ENCODE measurements at places on chromosomes 1 and 21.

- no peak overlapping the region for H3K4me3 ChIP-seq
- no peaks in the 10 kb centered on the region for H3K27me3 ChIP-seq
- no peak overlapping the region for H3K27ac ChIP-seq
- no peaks in the 10 kb centered on the region for H3K4me1 ChIP-seq
- H3K36me3 ChIP-seq, result peaks cover 27% of the 10 kb centered on the region
- no peak for DNase-seq
Measured at GRCh38 chr21:28922368-28922767, 70.3 kb downstream of the LTN1 start.

- DNase-seq, result no peak
- H3K4me3 ChIP-seq, result no peak overlapping the region
- no peaks in the 10 kb centered on the region for H3K27me3 ChIP-seq
- peak overlapping the region; percentile 10 for H3K27ac ChIP-seq
- H3K36me3 ChIP-seq, result peaks cover 10% of the 10 kb centered on the region
Measured at GRCh38 chr1:43868741-43869067, 64.9 kb upstream of the ARTN start.

- H3K36me3 ChIP-seq, result peaks cover 30% of the 10 kb centered on the region
- H3K4me3 ChIP-seq, result no peak overlapping the region
- no peak for DNase-seq
- H3K4me1 ChIP-seq, result peaks cover 9% of the 10 kb centered on the region
Measured at GRCh38 chr21:45202344-45202743, 85.4 kb downstream of the POFUT2 start.

GRCh38 chr1:180192172-180192571 lies 37.5 kb downstream of the QSOX1 start:
- peak overlapping the region; percentile 40 for H3K27ac ChIP-seq
- no peak overlapping the region for H3K4me3 ChIP-seq
- H3K4me1 ChIP-seq, result peaks cover 11% of the 10 kb centered on the region
- no peak for DNase-seq

DNA sequence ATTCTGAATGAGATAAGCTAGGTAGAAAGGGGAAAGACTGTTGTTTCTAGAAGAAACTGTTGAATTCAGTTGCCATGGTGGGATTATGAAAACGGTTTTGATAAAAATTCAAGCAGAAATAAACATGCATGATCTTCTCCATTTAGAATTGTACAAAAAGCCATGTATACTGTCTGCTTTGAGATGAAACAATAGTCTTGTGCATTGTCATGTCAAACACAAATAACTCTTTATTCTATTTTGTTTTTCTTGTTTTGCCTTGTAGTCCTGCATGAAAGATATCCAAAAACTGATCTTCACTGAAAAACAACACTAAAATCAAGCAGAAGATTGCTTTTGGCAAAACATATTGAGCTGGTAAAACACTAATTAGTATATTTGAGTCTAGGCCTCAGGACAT lies 659.9 kb downstream of the LTN1 start:
- no peak for DNase-seq
- no peak overlapping the region for H3K27ac ChIP-seq
- H3K27me3 ChIP-seq, result no peaks in the 10 kb centered on the region
- H3K36me3 ChIP-seq, result no peaks in the 10 kb centered on the region

GRCh38 chr1:164780863-164781262 lies 221.9 kb downstream of the PBX1 start:
- H3K27ac ChIP-seq, result no peak overlapping the region
- H3K4me3 ChIP-seq, result no peak overlapping the region
- no peaks in the 10 kb centered on the region for H3K4me1 ChIP-seq
- no peaks in the 10 kb centered on the region for H3K36me3 ChIP-seq

Measured in activated T-helper 2 cell treated with anti-CD3 and anti-CD28 coated beads, Interferon-gamma antibody, Interleukin-2, Interleukin-4, amounts not matched to agents 10 μg/mL and 5 μg/mL and 100 μg/mL, durations not matched to agents 14 hours and 24 hours and 36 hours (primary cell).